Stimulated activated CD4-positive, alpha-beta T cell treated with anti-CD3 and anti-CD28 coated beads, Interleukin-2, amount 100 ng/mL, for 24 hours (primary cell): ENCODE measurements at places on chromosomes 5 and 9.
A peak's percentile ranks its signal among the peaks of the same experiment; 100 is the strongest.

DNA sequence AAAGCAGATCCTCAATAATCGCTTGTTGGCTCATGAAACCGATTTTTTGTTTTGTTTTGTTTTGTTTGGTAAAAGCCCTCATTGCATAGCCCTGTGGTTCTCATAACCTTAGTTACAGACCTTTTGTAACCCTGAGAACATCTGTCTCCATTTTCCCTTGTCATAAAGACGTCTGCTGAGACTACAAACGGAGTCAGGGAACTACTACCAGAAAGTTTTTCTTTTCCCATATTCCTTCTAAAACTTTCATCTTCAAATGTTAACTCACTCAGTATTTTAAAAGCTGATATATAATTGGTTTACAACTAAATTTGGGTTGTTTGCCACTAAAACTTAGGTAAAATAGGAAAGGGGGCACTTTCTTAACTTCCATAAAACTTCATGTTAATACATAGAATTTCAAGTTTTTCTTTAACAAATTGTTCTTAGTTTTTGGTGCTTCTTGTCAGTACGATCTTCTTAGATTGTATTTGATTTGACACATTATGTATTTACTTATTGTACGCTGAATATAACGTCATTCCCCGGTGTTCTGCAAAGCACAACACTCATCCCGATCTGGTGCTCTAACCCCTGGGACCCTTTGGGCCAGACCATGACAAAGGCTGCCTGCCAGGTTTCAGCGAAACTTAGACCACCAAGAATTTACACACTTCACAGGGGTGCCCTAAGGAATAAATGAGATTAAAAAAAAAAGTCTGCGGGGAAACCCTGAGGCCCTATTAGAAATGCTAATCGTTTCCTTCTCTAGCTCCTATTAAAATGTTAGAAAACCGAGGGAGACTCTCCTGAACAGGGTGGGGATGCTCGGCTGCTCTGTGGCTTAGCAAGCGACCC, 1.1 kb upstream of the ANP32B start:
- DNase-seq, result no peak

DNA sequence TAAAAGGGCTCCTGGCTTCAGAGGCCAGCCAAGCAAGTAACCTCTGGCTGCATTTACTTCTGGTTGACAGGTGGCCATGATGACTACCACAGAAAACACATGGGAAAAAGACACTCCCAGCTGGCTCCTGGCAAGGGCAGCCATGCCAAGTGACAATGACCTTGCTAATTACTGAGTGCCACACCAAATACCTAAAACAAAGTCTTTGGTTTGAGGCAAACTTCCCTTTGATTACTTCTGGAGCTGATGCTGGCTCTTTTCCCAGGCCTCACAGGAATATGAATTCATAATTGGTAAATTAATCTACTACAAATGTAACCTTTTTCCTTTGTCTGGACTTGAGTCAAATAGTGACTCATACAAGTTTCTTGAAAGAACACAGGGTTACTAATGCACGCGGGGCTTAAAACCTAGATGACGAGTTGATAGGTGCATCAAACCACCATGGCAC, 61.0 kb downstream of the LPAR1 start:
- no peak for DNase-seq

- no peak for DNase-seq
Observed at GRCh38 chr5:150489360-150490295, 18.3 kb upstream of the NDST1 start.

DNA sequence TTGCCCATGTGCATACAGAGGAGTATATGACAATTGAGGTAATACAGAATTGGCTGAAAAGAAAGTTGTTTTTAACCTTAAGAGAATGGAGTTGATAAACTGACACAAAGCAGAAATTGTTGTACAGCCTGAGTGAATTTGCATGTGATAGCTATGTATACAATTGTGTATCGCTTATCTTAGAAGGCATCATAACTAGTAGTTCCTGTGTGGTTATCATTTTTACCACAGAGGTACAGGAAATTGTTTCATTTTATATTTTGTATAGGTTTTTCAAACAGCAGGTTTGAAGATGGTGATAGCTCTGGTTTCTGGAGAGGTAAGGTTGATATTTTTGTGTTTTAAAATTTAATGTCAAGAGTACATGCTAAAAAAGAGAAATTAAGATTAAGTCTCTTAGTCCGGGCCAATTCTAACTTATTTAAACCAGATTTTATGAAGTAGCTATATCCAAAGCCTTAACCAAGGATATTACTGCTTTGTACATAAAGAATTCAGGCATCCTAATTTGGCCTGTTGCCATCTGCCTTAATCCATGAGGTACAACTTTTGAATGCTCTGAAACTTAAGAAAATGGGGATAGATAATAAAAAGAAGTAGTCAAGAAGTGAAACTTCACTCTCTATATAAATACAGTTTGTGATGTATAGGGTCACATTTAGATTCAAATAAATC, 26.0 kb downstream of the DDX4 start:
- DNase-seq, result no peak

- no peak for DNase-seq
Observed at GRCh38 chr5:109316634-109317033, 93.1 kb downstream of the PJA2 start.

DNA sequence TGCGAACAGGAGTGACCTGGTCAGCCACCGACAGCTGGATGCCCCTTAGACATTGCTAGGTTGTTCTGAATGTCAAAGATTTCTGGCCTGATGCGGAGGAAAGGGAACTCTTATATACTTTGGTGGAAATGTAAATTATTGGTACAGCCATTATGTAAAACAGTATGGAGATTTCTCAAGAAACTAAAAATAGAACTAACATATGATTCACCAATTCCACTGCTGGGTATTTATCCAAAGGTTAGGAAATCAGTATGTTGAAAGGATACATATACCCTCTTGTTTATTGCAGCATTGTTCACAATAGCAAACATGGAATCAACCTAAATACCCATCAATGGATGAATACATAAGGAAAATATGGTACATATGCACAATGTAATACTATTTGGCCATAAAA, 31.8 kb downstream of the DMRT3 start:
- DNase-seq, result no peak

- DNase-seq, result no peak
Observed at GRCh38 chr9:70362952-70363351, 51.5 kb downstream of the KLF9 start.

DNA sequence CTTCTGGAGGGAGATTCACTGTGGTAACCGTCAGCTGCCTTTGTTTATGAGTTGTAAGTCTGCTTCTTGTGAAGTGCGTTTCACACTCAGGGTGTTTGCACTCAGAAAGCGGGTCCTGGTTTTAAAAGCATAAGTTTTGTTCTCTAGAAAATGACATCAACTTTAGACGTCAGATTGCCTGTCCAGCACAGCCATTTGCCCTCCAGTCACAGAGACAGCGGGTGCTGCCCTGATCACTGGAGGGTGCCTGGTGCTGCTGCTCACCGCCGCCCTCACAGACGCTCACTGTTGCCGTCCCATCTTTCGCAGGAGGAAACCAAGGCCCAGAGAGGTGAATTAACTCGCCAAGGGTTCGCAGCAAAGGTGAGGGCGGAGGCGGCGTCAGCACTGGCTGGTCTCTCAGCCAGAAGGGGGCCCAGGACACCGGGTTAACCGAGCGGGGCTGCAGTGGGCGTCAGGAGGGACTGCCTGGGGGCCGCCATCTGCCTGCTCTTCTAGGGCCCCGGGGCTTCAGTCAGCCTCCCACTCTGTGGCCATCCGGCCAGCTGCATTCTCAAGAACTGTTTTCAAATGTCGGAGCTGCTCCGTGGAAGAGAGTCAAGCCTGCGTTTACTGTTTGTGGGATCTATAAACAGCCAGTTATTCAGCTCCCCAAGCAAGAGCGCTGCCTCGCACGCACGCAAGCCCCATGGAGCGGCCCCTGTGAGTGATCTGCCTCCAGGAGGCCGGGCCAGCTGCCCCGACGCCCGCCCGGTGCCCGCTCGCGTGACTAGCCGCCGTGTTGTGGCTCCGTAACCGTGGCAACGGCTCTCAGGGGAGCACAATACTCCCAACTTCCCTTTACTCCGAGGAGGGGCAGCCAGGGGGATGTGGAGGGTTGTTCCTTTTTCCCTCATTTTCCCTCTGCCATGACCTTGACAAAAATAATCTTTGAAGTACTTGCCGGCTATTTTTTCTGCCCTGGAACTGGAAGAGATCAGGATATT, 43.4 kb upstream of the EXOC3 start:
- DNase-seq, result peak; percentile 64

DNA sequence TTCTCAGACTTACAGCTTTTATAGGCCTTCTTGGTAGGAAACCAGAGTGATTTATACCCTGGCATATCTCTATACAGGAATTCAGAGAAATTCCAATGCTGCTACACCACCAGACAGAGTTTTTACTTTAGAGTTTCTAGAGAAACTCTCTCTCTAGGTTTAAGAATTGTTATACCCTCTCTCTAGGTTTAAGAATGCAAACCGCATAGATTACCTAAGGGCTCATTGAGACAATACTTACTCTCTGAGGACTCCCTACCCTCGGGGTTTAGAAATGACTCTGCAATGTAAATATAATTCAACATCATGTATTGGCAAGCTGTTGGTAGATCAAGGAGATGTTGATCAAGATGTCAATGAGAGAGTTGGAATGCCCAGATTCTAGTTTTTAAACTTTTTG, 15.3 kb upstream of the ELAVL2 start:
- no peak for DNase-seq

DNA sequence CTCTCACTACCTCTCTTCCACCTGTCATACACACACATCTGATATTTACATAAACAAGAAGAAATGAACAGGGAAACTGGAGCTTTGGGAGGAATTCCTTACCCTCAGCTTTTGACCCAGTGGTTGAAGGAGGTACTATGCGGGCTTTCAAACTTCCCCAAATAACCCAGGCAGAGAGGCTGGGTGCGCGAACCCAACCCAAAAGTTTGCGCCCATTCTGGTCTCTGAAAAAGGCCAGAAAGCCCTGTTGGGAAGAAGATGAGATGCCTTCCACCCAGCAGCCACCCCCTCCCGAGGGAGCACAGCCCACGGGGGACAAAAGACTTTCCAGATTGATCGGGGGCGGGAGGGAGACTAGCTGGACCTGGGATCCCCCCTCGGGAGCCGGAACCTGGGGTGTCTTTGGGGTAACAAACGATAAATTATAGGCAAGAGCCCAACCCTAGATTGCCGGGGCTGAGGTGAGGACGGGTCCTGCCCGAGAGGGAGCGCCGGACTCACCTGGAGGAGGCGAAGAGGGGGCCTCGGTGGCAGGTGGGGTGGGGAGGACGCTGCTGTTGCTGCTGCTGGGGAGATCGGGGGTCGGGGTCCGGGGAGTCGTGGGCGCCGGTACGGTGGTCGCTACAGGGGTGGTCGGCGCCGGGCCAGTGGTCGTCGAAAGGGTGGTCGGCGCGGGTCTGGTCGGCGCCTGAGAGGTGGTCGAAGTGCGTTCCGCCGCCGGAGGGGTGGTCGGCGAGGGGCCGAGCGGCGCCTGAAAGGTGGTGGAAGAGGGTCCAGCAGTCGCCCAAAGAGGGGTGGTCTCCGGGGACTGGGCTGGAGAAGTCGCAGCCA, 798 bp downstream of the MEGF9 start:
- peak; percentile 25 for DNase-seq
